ENCODE measurements at places on chromosomes 5 and 9. TPM values are rescaled to one million over a fixed set of nuclear protein-coding genes. Genes with fewer than 3 reads are reported as not detected.

The SPATA31D4 gene
- not detected for total RNA-seq

The EGFL7 gene
- total RNA-seq: 25.9 TPM

The MAMDC2 gene
- total RNA-seq: not detected

The TRPM3 gene
- not detected for total RNA-seq

The PCSK1 gene
- total RNA-seq: 0.10 TPM

The PTPA gene
- 76.3 TPM for total RNA-seq

The WDR38 gene
- not detected for total RNA-seq

The TUSC1 gene
- 3.2 TPM for total RNA-seq

The SLC2A6 gene
- total RNA-seq: 7.6 TPM

The CCDC171 gene
- 9.1 TPM for total RNA-seq

The TEK gene
- 0.07 TPM for total RNA-seq

The MFAP3 gene
- 37.2 TPM for total RNA-seq

The MYOZ3 gene
- 0.03 TPM for total RNA-seq

The TNFSF15 gene
- total RNA-seq: 0.42 TPM

The ZNF300 gene
- total RNA-seq: not detected

The RALGPS1 gene
- 0.37 TPM for total RNA-seq

The GFI1B gene
- not detected for total RNA-seq

The MORN5 gene
- total RNA-seq: not detected

The WDR31 gene
- 2.5 TPM for total RNA-seq

The AK8 gene
- 1.9 TPM for total RNA-seq

The PPP6C gene
- 17.0 TPM for total RNA-seq

The PLAC8L1 gene
- total RNA-seq: not detected

The EIF4E1B gene
- total RNA-seq: not detected

The SLC36A3 gene
- total RNA-seq: not detected

The EIF4EBP3 gene
- total RNA-seq: 4.5 TPM

The ZNF883 gene
- total RNA-seq: not detected

The TMEM174 gene
- total RNA-seq: not detected

The FBXW11 gene
- 106 TPM for total RNA-seq

The DAB2 gene
- total RNA-seq: 53.1 TPM
